ENCODE measurements at places on chromosomes 11 and 22. TPM values are rescaled to one million over a fixed set of nuclear protein-coding genes. Genes with fewer than 3 reads are reported as not detected.

- DNase-seq, result no peak
Observed at GRCh38 chr11:78417175-78417887, at the start of gene GAB2. TSS of gene GAB2 (minus strand) at chr11:78417820. CDS start at chr11:78417720, 100 bp downstream.

- peak; percentile 49 for DNase-seq
Observed at GRCh38 chr11:124942466-124943253, 6.8 kb upstream of the HEPACAM start.

- DNase-seq, result no peak
Observed at GRCh38 chr22:49307481-49307830, 520.2 kb downstream of the BRD1 start.

GRCh38 chr11:1077033-1077416, 2.4 kb downstream of the MUC2 start:
- no peak for DNase-seq

DNA sequence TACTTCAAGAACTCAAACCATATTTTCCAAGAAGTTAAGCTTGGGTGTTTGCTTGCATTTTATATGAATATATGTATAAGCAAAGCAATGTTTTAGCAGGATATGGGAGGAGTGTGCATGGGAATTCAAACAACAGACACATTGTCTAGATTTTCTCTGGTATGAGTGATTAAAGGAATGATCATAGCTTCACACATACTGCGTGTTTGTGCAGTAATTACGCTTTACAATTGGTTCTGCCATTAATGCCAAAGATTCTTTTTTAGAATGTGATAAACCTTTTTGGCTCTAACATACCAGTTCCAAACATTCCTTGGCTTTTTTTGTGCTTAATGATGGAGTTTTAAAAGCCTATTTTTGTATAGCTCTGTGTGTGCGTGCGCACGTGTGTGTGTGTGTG, 54.0 kb downstream of the CCDC34 start:
- DNase-seq, result no peak

GRCh38 chr22:41636467-41636866, 15.4 kb downstream of the XRCC6 start:
- DNase-seq, result peak; percentile 9

GRCh38 chr11:45156741-45157140, 10.3 kb downstream of the PRDM11 start:
- DNase-seq, result no peak

DNA sequence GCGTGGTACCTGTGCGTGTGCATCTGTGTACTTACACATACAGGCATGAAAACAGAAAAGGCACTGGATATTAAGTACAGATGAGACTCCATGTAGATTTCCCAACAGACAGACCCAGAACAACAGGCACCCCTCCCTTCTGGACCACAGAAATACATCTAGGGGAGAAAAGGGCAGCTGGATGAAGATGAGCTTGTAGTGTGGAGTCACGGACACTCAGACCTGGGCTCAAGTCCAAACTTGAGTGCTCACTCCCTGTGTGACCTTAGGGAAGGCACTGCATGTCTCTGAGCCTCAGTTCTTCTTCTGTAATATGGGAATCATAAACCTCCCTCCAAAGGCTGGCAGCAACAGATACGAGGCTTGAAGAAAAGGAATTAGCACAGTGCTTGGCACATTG, 108.9 kb downstream of the GALNT18 start:
- no peak for DNase-seq

DNA sequence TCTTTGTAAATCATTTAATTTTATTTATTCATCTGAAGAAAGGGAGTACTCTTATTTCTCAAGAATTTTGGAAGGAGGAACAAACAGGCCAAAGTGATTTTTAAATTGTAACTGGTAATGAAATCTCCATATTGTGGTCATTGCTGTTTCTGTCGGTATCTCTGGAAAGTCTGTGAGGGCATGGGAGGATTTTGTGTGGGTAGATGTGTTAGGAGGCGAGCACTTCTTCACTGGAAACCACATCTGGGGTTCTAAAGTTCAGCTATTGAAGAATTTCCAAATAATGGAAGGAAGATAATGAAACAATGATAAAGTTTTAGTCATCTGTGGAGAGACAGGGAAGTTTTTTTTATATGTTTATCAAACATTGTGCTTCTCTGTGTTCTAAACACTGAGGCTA, 6.6 kb downstream of the TRIM34 start:
- DNase-seq, result no peak

Gene KIRREL3
- 29.3 TPM for total RNA-seq

Gene DMC1
- total RNA-seq, result 4.1 TPM

DNA sequence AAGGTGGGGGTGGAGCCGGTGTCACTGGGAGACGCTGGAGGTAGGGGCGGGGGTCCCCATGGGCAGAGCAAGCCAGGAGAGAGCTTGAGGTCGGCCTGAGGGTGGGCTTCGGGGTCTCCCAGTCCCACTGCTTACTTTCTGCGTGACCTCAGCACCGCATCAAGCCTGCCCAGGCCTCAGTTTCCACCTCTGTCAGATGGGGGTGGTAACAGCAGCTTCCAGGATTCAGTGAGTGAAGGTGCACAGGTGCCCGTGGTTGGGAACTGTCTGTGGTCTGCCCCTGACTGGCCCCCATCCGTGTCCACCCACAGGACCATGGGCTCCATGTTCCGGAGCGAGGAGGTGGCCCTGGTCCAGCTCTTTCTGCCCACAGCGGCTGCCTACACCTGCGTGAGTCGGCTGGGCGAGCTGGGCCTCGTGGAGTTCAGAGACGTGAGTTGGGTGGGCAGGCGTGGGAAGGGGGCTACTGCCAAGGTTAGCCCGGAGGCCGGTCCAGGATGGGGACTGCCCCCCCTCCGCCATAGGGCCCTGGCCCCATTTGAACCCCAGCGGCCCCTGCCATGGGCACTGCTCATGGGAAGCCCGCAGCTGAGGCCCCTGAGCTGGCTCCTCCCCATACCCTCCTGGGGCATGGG, 2.2 kb downstream of the TCIRG1 start:
- no peak for DNase-seq

- no peak for DNase-seq
Observed at GRCh38 chr11:86415026-86415425, 40.3 kb downstream of the CCDC81 start.

Gene CRYBB3
- total RNA-seq, result not detected

Gene SNAP29
- 6.1 TPM for total RNA-seq

- no peak for DNase-seq
Observed at GRCh38 chr11:42768576-42768975, 543.2 kb upstream of the API5 start.

DNA sequence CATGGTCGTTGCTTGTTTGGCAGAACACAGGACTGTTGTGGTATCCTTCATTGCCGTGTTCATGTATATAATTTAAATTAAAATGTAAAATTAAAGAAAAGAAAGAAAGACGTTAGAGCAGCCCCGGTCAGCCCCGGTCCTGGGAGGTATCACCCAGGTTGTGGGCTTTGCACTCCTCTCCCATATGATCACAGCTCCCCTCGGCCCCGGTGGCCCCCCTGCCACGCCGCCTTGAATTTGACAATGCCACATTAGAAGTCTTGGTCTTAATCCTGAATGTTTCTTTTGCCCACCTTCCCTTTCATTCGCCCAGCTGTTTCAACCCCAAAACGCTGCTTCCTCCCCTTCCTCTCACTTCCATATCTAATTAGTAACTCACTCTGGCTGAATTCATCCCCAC, 11.4 kb downstream of the APOBEC3A start:
- no peak for DNase-seq

GRCh38 chr11:119206511-119207414, 624 bp downstream of the CBL start:
- DNase-seq, result peak; percentile 65

DNA sequence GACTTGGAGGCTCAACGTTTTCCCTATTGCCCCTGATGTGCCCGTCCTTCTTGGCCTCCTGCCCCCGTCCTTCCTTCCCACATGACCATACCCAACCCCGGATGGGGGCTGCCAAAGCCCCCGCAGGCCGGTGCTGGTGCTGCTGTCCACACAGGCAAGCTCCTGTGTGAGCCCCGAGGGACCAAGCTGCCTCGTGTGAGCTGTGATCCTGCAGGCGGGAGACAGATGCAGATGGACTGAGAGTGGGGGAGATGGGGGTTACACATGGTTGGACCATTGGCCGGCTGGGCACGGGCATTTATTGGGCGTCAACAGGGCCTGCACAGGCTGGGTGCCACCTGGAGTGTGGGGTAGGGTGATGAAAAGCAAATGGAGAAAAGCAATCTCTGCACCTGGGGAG, 313.2 kb upstream of the B3GAT1 start:
- no peak for DNase-seq

DNA sequence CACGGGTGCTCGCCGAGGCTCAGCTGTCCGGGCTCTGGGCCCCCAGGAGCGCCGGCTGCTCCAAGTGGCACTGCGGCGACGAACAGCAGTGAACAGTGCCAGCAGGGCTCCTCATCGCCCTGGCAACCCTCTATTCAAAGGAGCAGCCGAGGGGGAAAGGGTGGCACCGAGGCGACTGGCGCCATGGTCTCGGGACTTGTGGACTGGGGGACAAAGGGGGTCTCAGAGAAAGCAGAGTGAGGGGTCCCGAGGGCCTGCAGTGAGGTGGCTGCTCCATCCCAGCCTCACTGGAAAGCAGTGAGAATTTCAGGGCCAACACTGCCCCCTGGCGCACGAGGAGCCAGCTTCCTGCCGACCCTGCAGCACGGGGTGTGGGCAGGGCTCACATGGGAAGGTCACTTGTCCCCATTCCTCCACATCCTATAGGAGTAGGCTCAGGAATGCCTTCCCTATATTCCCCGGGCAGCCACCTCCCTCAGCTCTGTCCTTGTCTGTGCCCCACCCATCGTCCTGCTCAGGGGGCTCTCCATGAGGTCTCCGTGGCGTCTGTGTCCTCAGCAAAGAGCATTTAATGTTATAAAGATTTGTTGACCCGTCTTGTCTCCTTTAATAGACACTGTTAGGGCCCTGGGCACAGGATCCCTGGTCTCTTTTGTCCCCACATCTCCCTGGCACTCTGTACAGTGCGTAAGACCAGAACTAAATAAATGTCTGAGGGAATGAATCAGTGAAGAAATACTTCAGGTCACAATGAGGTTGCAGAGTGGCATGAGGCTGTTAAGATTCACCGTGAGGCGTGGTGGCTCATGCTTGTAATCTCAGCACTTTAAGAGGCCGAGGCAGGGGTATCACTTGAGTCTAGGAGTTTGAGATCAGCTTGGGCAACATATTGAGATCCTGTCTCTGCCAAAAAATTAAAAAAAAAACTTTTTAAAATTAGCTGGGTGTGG, 26.4 kb downstream of the LRFN4 start:
- peak; percentile 79 for DNase-seq

GRCh38 chr22:27523711-27524110, 277.8 kb downstream of the MN1 start:
- DNase-seq, result no peak

DNA sequence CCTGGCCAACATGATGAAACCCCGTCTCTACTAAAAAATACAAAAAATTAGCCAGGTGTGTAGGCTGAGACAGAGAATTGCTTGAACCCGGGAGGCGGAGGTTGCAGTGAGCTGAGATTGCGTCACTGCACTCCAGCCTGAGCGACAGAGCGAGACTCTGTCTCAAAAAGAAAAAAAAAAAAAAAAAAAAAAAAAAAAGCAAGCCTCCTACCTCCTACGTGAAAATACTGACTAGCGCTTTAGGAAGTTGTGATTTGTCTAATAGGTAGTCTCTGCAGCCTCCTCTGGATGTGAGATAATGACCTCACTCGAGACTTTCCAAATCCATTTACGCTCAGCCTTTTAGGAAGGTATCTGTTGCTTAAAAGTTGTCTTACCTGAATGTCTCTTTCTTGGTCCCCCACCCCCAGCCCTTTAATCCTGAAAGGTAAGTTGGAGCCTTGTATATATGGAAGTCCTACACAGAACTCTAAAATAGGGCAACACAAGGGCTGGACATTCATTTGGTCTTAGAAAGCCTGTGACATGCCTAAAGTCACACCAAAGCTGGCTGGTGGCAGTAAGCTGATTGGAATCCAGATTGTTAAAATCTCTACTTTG, 5.5 kb downstream of the SEPTIN3 start:
- no peak for DNase-seq

GRCh38 chr22:41777749-41778425, 22.6 kb upstream of the CCDC134 start:
- no peak for DNase-seq

DNA sequence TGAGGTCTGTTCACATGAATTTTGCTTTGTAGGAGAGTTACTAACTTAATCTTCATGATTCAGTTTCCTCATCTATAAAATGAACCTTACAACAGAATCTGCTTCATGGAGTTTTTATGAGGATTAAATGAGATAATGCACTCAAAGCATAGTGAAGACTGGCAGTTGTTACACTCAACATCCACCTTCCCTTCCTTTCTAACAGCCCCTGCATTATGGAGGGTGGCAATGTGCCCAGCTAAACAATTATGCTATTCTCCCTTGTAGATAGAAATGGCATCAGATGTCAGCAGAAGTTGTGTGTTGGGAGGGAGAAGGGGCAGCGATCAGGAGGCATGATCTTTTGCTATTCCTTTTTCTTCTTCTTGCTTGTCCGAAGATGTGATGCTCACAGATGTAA, 6.5 kb downstream of the POU2AF1 start:
- DNase-seq, result no peak

- no peak for DNase-seq
Observed at GRCh38 chr11:15750535-15751308, 605.6 kb downstream of the SOX6 start.

Gene RIC3
- 55.7 TPM for total RNA-seq

DNA sequence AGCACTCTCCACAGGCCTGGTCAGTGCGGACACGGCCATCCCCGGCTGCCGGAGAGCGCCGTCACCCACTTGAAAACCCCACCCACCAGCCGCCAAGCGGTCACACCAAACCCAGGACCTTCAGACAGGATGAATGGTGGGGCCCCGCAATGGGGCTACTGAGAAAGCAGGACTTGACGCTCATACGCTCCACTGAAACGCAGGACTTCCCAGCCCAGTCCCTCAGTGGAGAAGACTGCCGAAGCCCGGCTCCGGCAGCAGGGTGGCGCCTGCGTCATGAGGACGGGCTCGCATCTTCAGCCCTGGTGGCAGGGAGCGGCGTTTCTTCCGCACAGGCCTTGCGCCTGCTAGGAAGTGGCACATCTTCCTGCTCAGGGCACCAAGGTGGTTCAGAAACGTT, 15.3 kb upstream of the PHLDA2 start:
- no peak for DNase-seq

Gene SCN3B
- total RNA-seq, result 54.4 TPM

DNA sequence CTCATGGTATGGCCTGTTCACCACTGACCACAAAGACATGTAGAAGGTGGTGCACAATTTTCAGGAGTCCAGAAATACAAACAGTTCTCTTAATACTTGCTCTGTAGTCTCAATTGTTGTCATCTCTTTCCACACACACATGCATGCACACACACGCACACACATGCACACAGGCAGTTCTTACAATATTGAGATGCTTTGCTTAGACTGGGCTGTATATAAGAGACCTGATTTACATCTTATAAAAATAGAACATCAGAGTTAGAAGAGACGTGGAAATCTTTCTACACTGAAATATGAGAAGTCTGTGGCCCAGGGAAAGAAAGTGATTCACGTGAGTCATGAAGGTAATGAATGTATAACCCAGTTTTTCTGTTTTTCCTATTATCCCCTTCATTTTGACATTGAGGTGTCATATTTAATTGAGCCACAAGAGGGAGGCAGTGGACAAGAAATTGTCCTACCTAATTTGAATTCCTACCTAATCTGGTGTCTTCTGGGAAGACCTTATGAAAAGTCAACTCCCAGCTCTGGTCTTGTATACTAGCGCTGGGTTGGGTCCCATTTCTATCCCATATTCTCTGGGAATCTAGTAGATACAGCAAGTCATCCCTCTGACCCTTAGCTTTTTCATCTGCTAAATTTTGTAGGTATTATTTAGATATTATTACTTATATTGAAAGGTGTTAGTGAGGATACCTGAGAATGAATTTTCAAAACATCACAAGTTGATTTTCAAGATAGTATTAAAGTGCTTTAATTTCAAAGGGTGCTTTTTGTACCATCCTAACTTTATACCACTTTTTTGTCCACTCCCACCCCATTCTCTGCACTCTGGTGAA, 14.9 kb upstream of the MS4A4A start:
- no peak for DNase-seq
